ENCODE measurements at places on chromosomes 1 and 21.

- DNase-seq, result no peak
These were observed 444 bp upstream of the IARS2 start for GRCh38 chr1:220093361-220094015.

DNA sequence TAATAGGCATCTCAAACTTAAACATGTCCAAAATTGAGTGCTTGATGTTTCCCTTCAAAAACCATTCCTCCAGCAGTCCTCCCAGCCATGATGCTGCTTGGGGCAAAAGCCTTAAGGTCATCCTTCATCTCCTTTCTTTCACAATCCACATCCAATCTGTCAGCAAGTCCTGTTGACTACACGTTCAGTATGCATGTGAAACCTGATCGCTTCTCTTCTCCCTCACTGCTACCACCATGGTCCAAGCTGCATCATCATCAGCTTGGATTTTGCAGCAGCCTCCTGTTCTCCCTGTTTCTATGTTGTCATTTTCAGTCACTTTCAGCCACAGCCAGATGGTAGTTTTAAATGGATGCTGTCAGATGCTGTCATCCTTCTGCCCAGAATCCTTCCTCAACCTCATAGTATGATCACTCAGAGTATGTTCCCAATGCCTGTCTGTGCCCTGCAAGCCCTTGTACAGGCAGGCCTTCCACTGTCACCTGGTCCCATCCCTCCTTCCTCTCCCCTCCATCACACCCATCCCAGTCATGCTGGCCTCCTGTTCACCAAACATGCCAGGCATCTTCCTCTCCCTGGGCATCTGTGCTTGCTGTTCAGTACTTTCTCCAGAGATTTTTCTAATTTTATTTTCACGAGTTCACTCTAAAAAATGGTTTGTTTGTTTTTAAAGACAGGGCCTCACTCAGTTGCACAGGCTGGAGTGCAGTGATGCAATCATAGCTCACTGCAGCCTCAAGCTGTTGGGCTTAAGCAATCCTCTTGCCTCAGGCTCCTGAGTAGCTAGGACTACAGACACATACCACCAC, 66.0 kb downstream of the SYDE2 start:
- DNase-seq, result no peak

- DNase-seq, result no peak
These were observed 646 bp downstream of the IER5 start for GRCh38 chr1:181089017-181089675.

GRCh38 chr1:203453616-203454015, 22.0 kb upstream of the PRELP start:
- DNase-seq, result no peak

DNA sequence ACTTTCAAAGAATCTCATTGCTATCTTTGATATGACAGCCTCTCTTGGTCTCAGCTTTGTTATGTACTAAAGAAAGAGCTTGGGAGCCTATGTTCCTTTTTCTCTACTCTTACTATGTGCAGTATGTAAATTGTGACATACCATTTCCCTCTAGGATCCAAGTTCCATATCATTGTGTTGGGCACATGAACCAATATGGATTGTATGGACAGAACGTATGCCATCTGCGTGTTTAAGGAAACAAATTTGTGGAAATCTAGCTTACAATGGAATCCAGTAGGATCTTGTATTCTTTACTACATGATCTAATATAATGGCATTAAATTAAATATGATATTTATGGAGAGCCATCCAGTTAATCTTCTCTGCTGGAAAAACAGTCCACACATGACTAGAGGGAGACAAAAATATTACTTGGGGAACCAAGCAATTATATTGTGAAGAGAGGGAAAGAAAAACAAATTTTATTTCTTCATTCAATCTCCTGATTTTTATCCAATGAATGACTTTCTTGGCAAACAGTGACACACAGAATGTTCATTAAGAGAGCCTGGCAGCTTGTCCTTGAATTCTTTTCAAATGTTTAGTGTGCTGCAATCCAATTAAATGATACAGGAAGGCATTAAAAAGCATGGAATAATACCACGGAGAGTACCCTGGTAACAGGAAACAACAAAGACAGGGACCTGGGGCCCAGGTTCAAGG, 106.5 kb upstream of the DAB1 start:
- no peak for DNase-seq

- no peak for DNase-seq
These were observed 458.4 kb upstream of the LRRC7 start for GRCh38 chr1:69109277-69109676.

DNA sequence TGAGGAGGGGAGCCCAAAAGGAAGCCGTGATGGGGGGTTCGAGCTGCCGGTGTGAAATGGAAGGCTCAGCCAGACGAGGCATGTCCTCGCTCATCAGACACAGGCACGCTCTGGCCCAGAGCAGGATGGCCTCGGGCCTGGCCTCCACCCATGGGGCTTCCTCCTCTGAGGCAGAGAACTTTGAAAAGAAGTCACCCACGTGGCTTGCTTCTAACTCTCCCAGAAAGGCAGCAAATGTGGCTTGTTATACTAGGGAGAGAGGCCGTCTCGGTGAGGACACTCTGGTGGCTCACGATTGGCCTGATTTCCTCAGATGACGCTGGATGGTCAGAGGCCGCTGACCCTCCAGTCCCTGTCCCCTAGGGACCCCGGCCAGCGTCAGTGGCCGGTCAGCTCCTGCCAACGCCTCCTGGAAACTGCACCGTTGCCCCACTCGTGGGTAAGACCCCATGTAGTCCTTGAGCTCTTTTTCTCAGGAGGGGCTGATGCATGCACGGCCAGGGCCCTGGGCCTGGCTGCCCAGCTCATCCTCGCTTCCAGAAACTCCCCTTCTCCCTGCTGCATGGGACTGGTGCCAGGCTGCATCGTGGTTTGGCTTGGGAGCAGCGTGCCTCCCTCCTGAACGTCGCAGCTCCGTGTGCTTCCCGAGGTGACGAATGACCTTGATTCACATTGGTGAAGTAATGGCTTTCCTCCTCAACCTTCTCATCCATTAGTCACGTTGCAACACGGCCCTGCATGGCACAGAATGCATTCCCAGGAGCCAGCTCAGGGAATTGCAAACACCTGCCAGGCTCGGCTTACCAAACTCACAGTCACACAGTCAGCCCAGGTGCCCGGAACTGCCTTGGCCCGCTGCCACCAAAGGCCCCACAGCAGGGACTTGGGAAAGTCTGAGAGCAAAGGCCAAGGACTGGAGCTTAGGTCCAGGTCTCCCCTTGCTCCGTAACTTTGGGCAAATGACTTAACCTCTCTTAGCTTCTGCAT, 58.8 kb downstream of the TOMM20 start:
- no peak for DNase-seq

- DNase-seq, result no peak
These were observed 280.9 kb downstream of the TPR start for GRCh38 chr1:186094172-186094571.

DNA sequence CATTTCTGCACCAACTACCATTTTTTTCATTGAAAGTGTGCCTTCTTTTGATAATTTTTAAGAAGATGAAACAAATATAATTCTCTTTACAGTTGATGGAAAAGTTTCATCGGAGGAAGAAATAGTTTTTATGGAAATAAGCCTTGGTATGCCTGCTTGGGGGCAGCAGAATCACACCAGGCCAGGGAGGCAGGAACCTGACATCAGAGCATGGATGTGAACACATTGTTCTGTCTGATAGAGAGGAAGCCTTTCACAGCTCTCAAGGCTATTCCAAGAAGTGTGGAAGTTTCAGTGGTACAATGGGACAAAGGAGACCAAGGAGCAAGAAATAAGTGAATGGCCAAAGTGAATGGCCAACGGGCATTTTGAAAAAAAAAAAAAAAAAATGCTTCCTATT, 162.2 kb upstream of the KCNK2 start:
- no peak for DNase-seq

DNA sequence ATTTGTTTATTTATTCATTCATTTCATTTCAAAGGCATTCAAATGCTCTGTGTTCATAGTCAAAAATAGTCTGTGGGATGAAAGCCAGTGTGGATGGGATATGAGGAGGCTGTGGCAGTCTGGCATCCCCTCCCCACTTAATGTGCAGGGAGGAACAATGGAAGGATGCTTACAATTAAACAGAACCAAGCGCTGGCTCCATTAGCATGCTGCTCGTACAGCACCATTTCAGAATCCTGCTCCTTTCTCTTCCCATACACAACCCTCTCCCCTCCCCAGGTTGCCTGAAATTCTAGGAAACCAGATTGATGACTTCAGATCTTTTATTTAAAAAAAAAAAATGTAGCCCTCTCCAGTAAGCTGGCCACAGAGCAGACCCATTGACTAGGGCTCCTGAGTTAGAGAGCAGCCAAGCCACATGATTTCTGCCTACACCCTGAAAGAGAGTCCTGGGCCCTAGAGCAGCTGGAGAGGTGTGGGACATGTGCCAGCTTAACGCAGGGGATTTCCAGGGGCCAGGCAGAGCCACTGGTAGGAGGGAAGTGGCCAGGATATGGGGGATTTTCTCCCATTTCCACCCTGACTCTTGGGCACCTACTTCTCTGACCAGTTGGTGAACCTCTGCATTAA, 205.2 kb downstream of the ASTN1 start:
- DNase-seq, result no peak

- no peak for DNase-seq
These were observed 16.1 kb upstream of the SLAMF1 start for GRCh38 chr1:160662910-160663309.

DNA sequence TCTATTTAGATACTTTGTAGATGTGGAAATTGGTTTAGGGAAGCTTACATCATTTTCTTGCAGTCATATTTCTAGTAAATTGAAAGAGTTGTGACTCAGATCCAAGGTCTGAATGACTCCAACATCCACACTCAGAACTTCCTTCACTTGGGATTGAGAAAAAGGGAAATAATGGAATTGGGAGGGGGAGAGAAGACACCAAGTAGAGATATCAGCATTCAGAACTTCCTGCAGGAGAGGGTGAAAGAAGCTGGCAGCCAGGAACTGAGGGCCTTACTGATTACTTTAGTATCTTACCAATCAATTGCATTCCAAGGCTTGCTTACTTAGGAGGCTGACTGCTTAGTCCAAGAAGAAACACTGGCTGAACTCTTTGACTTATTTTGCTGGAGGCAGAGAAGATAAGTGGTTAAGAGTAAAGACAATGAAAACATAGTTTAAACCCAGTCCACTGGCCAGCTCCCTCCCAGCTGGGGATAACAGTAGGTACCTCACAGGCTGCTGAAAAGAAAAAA, 21.7 kb downstream of the APP start:
- DNase-seq, result no peak

DNA sequence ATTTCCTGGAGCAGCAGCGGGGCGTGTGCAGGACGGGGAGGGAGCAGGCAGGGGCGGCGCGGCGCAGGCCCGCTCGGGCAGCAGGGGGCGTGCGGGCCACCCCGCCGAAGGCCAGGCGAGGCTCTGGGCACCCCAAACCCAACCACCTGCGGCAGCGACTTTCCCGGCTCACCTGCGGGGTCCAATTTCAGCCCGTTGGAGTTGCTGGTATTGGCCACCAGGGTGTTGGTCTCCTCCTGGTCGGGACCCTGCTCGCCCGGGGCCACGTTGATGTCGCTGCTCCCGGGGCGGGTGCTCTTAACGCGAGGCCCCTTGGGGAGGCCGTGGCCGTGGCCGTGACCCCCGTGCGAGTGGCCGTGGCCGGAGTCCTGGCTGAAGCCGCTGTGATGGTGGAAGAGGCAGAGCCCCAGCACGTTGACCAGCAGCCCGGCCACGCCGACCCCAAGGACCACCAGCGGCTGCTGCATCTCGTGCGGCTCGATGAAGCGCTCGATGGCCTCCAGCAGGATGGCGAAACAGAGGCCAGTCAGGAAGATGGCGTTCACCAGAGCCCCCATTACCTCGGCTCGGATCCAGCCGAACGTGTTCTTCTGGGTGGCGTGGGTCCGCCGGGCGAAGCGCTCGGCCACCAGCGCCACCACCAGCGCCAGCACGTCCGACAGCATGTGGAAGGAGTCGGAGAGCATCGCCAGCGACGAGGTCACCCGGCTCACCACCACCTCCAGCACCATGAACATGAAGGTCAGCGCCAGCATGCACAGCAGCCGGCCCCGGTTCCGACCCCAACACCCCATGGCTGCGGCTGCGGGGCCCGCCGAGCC, 932 bp downstream of the SLC30A1 start:
- DNase-seq, result no peak

Measured in NCI-H1417 treated with DMSO at 0.1 percent for 48 hours (cell line).